Stimulated activated CD8-positive, alpha-beta memory T cell treated with anti-CD3 and anti-CD28 coated beads, Interleukin-15, amount 100 ng/mL, for 24 hours (primary cell): ENCODE measurements at places on chromosomes 4 and X.

DNA sequence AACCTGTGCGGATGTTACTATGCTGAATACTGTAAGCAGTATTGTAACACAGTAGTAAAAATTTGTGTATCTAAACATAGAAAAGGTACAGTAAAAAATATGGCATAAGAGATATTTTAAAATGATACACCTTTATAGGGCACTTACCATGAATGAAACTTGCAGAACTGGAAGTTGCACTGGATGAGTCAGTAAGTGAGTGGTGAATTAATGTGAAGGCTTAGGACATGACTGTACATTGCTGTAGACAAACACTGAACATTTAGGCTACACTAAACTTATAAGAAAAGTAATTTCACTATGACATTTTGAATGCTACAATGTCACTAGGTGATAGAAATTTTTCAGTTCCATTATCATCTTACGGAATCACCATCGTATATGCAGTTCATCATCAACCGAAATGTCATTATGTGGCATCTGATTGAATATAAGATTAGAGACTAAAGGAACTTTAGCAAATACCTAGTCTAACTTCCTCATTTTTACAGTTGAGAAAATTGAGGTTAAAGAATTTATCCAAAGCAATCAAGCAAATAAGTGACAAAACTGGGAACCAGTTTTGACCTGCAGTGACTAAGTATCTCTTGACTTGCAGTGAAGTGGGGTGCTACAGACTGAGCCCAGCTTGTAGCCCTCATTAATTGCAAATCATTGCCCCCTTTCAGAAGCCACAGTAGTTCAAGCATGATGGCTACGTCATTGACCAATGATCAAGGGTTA lies 55.3 kb downstream of the EGF start:
- DNase-seq = no peak

DNA sequence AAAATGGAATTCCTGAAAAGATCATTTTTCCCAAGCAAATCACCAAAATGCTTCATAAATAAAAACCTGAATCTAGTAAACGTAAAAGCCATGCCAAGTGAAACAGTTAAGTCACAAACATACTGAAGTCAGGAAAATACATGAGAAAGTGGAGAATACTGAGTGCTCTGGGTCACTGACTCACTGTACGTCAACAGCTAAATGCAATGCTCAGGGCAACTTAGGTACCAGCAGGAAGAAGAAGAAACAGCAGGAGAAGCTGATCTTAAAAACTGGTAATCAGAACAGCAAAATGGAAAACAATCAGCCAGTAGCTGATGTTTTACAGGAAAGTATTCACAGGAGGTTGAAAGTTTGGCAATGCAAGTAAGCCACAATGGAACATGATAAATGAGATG lies 252.6 kb upstream of the ETNPPL start:
- no peak for DNase-seq

- no peak for DNase-seq
These were observed 2.0 kb upstream of the ARX start for GRCh38 chrX:25017667-25018247.

- no peak for DNase-seq
These were observed 118.7 kb upstream of the PRPS2 start for GRCh38 chrX:12672367-12673106.

GRCh38 chr4:70651864-70652506 lies 14.3 kb downstream of the JCHAIN start:
- DNase-seq = no peak

- no peak for DNase-seq
These were observed 177.8 kb upstream of the IGFBP7 start for GRCh38 chr4:57287687-57288604.

DNA sequence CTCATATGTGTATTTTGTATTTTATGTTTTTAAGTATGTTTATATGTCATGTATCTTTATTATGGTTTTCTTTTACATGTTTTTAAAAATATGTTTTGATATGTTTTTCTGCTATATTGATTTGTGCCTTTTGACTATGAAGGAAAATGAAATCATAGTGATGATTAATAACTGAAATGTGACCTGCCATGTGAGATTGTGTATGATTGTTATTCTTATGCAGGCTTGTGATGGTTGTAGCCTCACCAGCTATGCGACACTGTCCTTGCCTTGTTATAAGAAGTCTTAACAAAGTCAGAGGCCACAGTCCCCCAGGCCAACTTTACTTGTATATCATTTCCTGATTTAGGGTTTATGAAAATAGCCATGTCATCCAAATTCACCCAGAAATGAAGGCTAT lies 83.2 kb downstream of the TMEM131L start:
- no peak for DNase-seq
